Activated naive CD8-positive, alpha-beta T cell treated with anti-CD3 and anti-CD28 coated beads, Interleukin-2, amount 10 ng/mL, durations not matched to agents 7 days and 5 days (primary cell): ENCODE measurements at places on chromosomes 6 and 20. TPM values are rescaled to one million over a fixed set of nuclear protein-coding genes. Genes with fewer than 3 reads are reported as not detected.

DNA sequence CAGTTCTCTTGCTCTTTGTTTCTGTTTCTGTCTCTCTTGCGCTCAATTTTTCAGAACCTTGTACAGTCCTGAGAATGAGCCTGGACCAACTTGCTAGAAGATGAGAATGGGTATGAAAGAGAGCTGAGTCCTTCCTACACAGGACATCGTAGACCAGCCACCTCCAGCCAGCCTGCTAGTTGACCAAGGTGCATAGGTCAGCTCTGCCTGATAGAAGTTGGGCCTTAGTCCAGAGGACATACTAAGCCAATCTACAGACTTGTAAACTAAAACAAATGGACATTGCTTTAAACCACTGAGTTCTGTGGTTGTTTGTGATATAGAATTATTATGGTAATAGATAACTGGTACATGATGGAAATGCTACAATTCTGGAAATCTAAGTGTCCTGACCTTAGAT, 236.4 kb upstream of the ZFP64 start:
- no peaks in the 10 kb centered on the region for H3K27me3 ChIP-seq
- H3K36me3 ChIP-seq: no peaks in the 10 kb centered on the region
- H3K4me3 ChIP-seq: no peak overlapping the region

Gene CTCFL
- not detected for total RNA-seq

DNA sequence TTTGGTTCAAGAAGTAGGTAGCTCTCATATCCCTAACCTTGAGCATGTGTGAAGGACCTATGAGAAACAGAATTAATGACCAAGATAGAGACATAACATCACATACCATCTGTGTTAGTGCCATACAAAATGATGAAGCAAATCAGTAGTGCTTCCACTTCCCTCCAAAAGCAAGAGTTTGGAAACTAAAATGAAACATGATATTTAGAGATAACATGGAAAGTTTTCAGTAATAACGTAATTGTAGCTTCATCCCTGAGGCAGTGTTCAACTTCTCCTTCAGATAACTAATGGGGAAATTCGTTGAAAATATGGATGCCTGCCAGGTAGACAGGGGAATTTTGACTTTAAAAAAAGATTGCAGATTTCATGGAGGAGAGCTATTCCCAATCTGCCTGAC, 248.4 kb upstream of the IRAK1BP1 start:
- no peaks in the 10 kb centered on the region for H3K4me1 ChIP-seq
- H3K36me3 ChIP-seq: no peaks in the 10 kb centered on the region
- no peaks in the 10 kb centered on the region for H3K27me3 ChIP-seq
- H3K4me3 ChIP-seq: no peak overlapping the region

DNA sequence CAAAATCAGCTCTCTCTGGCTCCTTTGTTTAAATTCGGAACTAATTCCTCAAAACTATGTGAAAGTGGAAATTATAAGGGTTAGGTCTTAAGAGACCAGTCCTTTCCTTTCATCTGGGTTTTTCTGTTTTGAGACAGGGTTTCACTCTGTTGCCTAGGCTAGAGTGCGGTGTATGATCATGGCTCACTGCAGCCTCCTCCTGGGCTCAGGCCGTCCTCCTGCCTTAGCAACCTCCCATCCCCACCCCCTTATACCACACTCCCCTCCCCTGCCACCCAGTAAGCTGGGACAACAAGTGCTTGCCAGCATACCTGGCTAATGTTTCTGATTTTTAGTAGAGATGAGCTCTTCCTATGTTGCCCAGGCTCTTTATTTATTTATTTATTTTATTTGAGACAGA, 12.8 kb upstream of the SSR1 start:
- H3K4me3 ChIP-seq: no peak overlapping the region
- no peak overlapping the region for H3K27ac ChIP-seq
- H3K4me1 ChIP-seq: peaks cover 7% of the 10 kb centered on the region
- H3K27me3 ChIP-seq: peaks cover 11% of the 10 kb centered on the region

- no peak for DNase-seq
- no peaks in the 10 kb centered on the region for H3K36me3 ChIP-seq
- H3K4me3 ChIP-seq: no peak overlapping the region
- H3K4me1 ChIP-seq: no peaks in the 10 kb centered on the region
- no peak overlapping the region for H3K27ac ChIP-seq
Measured at GRCh38 chr6:6191476-6191875, 129.0 kb downstream of the F13A1 start.

Gene MACROD2
- total RNA-seq: not detected

DNA sequence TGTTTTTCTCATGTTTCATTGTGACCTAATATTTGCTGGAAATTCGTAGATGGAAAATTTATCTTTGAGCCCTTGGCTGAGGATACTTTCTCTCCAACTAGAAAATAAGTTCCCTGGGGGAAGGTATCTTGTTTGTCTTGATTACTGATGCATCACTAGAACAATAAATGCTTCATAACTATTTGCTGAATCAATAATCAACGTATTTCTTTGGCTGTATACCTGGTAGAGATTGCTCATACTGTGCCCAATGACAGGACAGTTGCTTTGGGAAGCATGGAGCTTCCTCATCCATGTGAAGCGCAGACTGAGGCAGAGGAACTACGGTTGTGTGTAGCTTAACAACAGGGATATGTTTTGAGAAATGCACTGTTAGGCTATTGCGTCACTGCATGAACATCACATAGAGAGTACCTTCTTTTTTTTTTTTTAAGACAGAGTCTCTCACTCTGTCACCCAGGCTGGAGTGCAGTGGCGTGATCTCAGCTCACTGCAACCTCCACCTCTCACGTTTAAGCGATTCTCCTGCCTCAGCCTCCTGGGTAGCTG, 34.2 kb upstream of the RPN2 start:
- no peak overlapping the region for H3K27ac ChIP-seq
- no peak for DNase-seq
- no peaks in the 10 kb centered on the region for H3K27me3 ChIP-seq

Gene MEI4
- total RNA-seq: not detected

GRCh38 chr6:123016431-123017103, 20.5 kb downstream of the CLVS2 start:
- H3K4me3 ChIP-seq: no peak overlapping the region
- H3K36me3 ChIP-seq: no peaks in the 10 kb centered on the region
- no peaks in the 10 kb centered on the region for H3K27me3 ChIP-seq
- no peak for DNase-seq

GRCh38 chr20:49693435-49694171, 20.1 kb downstream of the B4GALT5 start:
- DNase-seq: no peak
- no peaks in the 10 kb centered on the region for H3K27me3 ChIP-seq
- H3K4me3 ChIP-seq: no peak overlapping the region
- H3K4me1 ChIP-seq: peaks cover 17% of the 10 kb centered on the region
- H3K27ac ChIP-seq: no peak overlapping the region
- H3K36me3 ChIP-seq: peaks cover 2% of the 10 kb centered on the region

- H3K36me3 ChIP-seq: no peaks in the 10 kb centered on the region
- peaks cover 23% of the 10 kb centered on the region for H3K27me3 ChIP-seq
- no peak overlapping the region for H3K27ac ChIP-seq
- DNase-seq: no peak
- no peaks in the 10 kb centered on the region for H3K4me1 ChIP-seq
Measured at GRCh38 chr6:40950986-40951698, 87.9 kb downstream of the UNC5CL start.

Gene TAAR2
- not detected for total RNA-seq

- no peak for DNase-seq
- peaks cover 5% of the 10 kb centered on the region for H3K27me3 ChIP-seq
- H3K4me1 ChIP-seq: peaks cover 14% of the 10 kb centered on the region
- H3K36me3 ChIP-seq: peaks cover 5% of the 10 kb centered on the region
- H3K4me3 ChIP-seq: peak overlapping the region; percentile 40
Measured at GRCh38 chr6:73391675-73392074, 3.0 kb upstream of the DDX43 start.

DNA sequence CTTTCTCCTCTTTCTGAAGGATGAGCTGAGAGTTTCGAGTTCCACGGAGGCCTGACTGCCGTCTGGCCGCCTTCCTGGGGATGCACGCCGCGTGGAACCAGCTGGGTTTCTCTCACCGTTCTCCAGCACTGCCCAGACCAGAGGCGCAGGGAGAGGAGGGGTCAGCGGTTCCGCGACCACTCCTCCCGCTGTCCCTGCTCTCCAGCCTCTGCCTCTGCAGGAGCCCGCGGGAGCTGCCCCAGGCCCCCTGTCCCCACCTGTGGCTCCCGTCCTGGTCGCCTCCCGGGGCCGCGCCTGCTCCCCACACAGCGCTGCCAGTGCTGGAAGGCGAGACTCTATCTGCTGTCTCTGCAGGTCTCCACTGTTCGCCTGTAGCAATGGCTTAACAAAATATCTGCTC, 106.8 kb upstream of the AFDN start:
- H3K4me3 ChIP-seq: no peak overlapping the region
- DNase-seq: no peak
- H3K27me3 ChIP-seq: peaks cover 59% of the 10 kb centered on the region

GRCh38 chr6:106519460-106520394, 109.6 kb downstream of the RTN4IP1 start:
- peaks cover 8% of the 10 kb centered on the region for H3K36me3 ChIP-seq
- H3K27me3 ChIP-seq: no peaks in the 10 kb centered on the region
- H3K4me1 ChIP-seq: peaks cover 59% of the 10 kb centered on the region
- peak overlapping the region; percentile 94 for H3K4me3 ChIP-seq
